ENCODE measurements at places on chromosomes 5 and 9.
A peak's percentile ranks its signal among the peaks of the same experiment; 100 is the strongest.

- DNase-seq = no peak
Observed at GRCh38 chr5:177992466-177992865, 3.6 kb downstream of the PROP1 start.

- DNase-seq = no peak
Observed at GRCh38 chr5:61631438-61631941, 299.4 kb downstream of the ZSWIM6 start.

- no peak for DNase-seq
Observed at GRCh38 chr9:108257382-108257781, 598.4 kb downstream of the ACTL7B start.

- DNase-seq = no peak
Observed at GRCh38 chr5:170145462-170145861, 39.8 kb downstream of the FOXI1 start.

DNA sequence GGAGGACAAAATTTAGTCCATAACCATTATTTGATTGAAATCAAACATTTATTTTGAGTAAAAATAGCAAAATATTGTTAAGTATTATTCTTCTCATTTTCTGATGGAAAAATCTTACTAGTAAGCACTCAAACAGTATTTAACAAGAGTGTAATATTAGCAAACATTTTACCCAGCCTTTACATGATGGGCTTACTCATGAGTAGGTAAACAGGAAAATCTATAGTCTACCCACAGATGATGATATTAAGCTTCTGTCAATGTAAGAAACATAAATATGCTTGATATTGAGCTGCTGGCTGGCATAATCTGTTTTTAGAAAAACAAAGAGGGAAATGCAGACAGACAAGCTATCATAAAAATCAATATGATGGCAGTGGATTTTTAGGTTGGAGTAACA, 418.5 kb upstream of the COX7C start:
- DNase-seq = no peak

DNA sequence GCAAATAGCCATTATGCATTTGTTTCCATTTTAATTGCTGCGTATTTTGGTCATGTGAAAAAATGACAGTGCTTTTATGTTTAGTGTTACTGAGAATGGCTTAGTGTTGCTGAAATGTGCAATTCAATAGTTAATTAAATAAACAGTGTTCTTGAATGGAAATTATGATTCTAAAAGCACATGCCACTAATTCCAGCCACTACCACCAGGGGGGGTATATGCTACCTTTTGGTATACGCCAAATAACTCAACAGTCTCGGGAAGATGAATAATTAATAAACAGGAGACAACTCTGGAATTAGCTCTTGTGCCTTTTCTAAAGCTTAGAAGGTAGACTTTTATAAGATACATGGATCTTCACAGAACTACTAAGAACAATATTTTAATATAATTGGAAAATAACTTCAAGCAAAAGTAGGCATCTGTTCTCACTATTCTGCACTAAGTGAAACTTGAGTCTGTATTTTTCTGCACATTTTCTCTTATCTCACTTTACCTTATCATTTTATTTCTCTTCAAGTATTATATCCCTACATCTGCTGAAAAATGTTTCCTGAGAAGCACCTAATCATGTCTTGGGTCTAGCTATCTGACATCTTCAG, 83.5 kb upstream of the MINAR2 start:
- DNase-seq = peak; percentile 42

- no peak for DNase-seq
Observed at GRCh38 chr5:71938895-71939294, 168.4 kb upstream of the MAP1B start.

- no peak for DNase-seq
Observed at GRCh38 chr5:151697452-151697851, 10.7 kb upstream of the SPARC start.

DNA sequence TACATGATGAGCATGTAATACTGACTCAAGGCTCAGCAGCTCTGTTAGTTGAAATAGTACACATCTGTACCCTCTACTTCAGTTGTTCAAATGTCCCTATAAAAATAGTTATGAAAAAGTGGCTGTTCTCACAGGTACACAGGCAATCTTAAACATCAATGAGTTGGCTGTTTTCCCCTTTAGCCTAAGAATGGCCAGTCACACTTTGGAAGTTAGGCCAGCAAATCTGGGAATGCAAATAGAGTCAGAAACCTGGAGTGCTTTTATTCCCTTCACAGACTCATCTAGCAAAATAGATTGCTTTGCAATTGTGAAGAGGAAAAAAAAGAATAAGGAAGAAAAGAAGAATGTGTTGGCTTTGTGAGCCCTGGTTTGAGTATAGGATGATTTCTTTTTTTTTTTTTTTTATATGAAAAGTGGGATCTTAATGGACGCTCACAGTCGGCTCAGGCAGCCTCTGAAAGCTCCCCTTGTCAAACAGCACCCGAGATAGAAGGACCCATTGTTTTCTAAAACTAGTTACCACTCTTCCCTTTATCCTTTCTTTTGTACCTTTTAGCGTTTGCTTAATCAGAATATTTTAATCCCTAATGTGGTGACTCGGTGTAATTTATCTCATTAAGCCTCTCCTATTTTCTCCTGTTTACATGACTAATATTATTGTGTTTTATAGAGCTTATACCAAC, 27.9 kb upstream of the TLE1 start:
- no peak for DNase-seq

GRCh38 chr5:57338068-57338867, 144.3 kb downstream of the ACTBL2 start:
- DNase-seq = peak; percentile 38

DNA sequence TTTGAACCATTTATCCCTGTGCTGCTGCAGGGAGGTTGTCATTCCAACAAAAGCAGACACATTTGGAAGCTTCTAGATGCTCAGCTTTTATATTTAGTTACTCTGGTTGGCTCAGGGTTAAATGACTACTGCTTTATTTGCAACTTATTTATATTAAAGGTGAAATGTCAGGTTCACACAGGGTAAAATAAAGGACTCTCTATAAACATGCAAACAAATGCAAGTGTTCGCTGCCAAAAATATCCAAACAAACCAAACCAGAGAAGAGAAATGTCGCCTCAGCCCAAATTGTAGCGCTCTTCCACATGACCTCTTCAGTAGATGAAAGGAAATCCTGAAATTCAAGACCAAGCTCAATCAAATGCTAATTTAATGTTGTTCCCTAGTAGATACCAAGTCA, 57.0 kb upstream of the LIFR start:
- no peak for DNase-seq

GRCh38 chr5:129098488-129099183, 4.1 kb downstream of the ISOC1 start:
- no peak for DNase-seq

DNA sequence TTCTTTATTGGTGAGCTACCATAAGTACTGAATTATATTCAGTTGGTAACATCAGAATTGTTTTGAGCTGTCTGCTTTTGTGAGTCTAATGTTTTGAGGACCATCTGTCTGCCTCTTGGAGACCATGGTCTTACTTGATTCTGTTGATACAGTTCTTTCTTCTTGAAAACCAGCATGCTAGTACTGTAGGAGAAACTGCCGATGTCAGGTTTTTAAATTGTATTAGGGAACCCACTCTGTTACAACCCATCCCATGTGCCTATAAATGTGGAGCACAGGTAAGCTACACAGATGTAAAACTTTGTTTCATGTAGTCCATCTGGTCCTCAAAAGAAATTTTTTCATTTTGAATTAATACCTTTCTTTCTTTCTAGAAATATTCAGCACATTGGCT, 103.4 kb upstream of the DMRTA1 start:
- DNase-seq = no peak

Measured in D341Med (cell line).